Activated naive CD4-positive, alpha-beta T cell treated with anti-CD3 and anti-CD28 coated beads, Interleukin-2, amount 10 ng/mL, durations not matched to agents 7 days and 5 days (primary cell): ENCODE measurements at places on chromosomes 2 and 18.

- H3K27me3 ChIP-seq: peaks cover 57% of the 10 kb centered on the region
- H3K4me3 ChIP-seq: no peak overlapping the region
- H3K4me1 ChIP-seq: no peaks in the 10 kb centered on the region
- no peak overlapping the region for H3K27ac ChIP-seq
- no peaks in the 10 kb centered on the region for H3K36me3 ChIP-seq
- no peak for DNase-seq
These were observed 256.4 kb downstream of the BCL2 start for GRCh38 chr18:63063171-63063570.

- H3K27ac ChIP-seq: no peak overlapping the region
- no peak overlapping the region for H3K4me3 ChIP-seq
- H3K36me3 ChIP-seq: no peaks in the 10 kb centered on the region
- H3K27me3 ChIP-seq: no peaks in the 10 kb centered on the region
- no peak for DNase-seq
These were observed 677.0 kb downstream of the NYAP2 start for GRCh38 chr2:226076529-226076928.

- H3K4me1 ChIP-seq: no peaks in the 10 kb centered on the region
- no peak overlapping the region for H3K27ac ChIP-seq
- H3K36me3 ChIP-seq: no peaks in the 10 kb centered on the region
- no peaks in the 10 kb centered on the region for H3K27me3 ChIP-seq
- DNase-seq: no peak
These were observed 1953.4 kb upstream of the LRRTM1 start for GRCh38 chr2:82257796-82258555.

DNA sequence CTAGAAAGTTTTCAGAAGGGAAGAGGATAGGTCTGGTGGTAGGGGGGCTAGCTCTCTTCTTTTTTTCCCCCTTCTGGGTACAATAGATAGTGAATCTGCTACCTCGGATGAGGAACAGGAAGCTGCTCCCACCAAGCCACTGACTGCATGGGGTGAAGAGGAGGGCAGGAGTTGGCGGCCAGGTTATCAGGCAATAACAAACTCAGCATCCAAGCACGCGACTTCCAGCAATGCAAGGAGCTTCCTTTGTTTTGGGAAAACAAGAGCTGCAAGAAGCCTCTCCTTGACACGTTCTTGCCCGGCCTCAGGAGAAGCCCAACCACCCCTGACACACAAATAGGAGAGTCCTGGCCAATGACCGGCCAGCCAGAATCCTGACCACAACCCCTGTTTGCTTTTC lies 32.2 kb downstream of the NHEJ1 start:
- no peaks in the 10 kb centered on the region for H3K27me3 ChIP-seq
- DNase-seq: no peak
- H3K4me1 ChIP-seq: peaks cover 7% of the 10 kb centered on the region
- H3K27ac ChIP-seq: no peak overlapping the region
- H3K36me3 ChIP-seq: no peaks in the 10 kb centered on the region

DNA sequence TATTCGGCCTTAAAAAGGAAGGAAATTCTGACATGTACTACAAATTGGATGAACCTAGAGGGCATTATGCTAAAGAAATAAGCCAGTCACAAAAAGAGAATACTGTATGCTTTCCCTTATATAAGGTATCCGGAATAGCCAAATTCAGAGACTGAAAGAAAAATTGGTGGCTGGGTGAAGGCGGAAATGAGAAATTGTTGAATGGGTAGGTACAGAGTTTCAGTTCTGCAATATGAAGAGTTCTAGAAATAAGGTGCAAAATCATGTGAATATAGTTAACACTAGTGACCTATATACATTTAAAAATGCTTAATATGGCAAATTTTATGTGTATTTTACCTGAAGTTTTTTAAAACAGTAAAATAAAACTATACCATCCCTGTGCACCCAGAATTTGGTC lies 43.1 kb downstream of the RMP24 start:
- no peaks in the 10 kb centered on the region for H3K4me1 ChIP-seq
- no peak for DNase-seq
- no peak overlapping the region for H3K4me3 ChIP-seq
- H3K27ac ChIP-seq: no peak overlapping the region

DNA sequence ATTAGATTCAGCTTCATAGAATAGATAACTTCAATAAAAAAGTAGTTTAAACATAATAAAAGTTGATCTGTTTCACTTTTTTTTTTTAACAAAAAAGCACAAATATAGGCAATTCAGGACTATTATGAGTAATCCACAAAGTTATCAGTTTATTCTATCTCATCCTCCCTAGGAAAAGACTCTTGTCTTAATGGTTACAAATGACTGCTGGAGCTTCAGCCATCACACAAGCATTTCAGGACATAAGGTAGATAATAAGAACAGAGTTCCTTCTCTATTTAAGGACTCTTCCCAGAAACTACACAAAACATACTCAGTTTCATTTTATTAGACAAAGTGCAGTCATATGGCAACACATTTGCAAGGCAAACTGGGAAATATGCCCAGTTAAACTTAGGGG lies 357.6 kb upstream of the SETBP1 start:
- H3K27me3 ChIP-seq: no peaks in the 10 kb centered on the region
- no peak overlapping the region for H3K27ac ChIP-seq
- H3K4me1 ChIP-seq: no peaks in the 10 kb centered on the region

GRCh38 chr2:234826681-234827080 lies 125.1 kb upstream of the SH3BP4 start:
- peaks cover 3% of the 10 kb centered on the region for H3K27me3 ChIP-seq
- H3K4me1 ChIP-seq: no peaks in the 10 kb centered on the region

DNA sequence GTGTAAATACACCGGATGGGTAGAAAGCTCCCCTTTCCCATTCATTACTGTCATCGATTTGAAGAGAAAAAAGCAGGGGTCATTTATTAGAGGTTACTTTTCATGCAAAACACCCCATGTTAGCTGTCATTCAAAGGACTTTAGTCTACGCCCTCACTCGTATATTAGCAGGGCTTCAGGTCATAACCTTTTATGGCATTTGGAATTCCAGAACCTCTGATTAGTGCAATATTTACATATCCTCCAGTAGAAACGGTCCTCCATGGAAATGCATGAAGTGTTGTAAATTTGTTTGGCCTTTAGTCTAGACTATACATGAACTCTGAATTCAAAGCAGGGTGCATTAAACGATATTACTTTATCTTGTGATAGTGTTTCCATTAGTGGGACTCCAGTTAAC lies 180.5 kb downstream of the ZNF516 start:
- no peaks in the 10 kb centered on the region for H3K4me1 ChIP-seq
- no peak for DNase-seq
- no peaks in the 10 kb centered on the region for H3K36me3 ChIP-seq
- peaks cover 6% of the 10 kb centered on the region for H3K27me3 ChIP-seq
- H3K27ac ChIP-seq: no peak overlapping the region

- no peaks in the 10 kb centered on the region for H3K27me3 ChIP-seq
- H3K4me1 ChIP-seq: no peaks in the 10 kb centered on the region
These were observed 948.7 kb downstream of the TSN start for GRCh38 chr2:122704109-122704563.

DNA sequence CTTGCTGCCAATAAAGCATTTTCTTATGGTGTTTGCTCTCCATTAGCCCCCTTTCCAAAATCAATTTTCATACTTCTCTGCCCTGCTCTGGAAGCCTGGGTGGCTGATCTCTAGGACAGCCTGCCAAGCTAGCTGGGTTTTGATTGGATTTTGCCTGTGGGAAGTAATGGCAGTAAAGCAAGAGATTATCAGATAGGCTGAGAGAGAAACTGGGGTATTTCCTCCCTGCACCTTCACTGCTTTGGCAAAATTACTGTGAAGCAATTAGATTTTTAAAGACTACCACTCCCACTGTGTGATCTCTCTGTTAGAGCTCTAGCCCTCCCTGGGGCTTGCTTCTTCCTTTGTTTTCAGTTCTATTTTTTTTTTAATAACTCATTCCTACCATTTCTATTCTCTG lies 223.8 kb downstream of the DLGAP1 start:
- no peak overlapping the region for H3K4me3 ChIP-seq
- no peaks in the 10 kb centered on the region for H3K4me1 ChIP-seq
- DNase-seq: no peak
- no peaks in the 10 kb centered on the region for H3K36me3 ChIP-seq
- H3K27ac ChIP-seq: no peak overlapping the region

DNA sequence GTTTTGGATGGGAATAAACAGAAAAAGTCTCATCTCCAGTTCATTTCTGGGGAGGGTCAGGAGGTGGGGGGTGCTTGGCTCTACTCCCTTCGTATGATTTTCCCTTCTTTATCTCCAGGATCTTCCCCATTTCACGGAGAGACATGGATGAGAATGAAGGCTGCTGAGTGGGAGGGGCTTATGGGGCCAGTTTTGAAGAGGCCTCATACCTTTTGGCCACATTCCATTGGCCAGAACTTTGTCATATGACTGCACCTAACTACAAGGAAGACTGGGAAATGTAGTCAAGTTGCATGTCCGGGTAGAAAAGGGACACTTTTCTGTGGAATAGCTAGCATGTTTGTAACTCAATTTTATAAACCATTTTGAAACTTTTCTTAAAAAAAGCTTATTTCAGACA lies 117.6 kb downstream of the NEDD4L start:
- no peak for DNase-seq
- H3K36me3 ChIP-seq: no peaks in the 10 kb centered on the region
- no peak overlapping the region for H3K4me3 ChIP-seq
- no peak overlapping the region for H3K27ac ChIP-seq

GRCh38 chr18:64245126-64245861 lies 96.4 kb upstream of the LINC00305 start:
- H3K36me3 ChIP-seq: no peaks in the 10 kb centered on the region
- no peak for DNase-seq
- no peaks in the 10 kb centered on the region for H3K4me1 ChIP-seq
- no peaks in the 10 kb centered on the region for H3K27me3 ChIP-seq
- H3K4me3 ChIP-seq: no peak overlapping the region

DNA sequence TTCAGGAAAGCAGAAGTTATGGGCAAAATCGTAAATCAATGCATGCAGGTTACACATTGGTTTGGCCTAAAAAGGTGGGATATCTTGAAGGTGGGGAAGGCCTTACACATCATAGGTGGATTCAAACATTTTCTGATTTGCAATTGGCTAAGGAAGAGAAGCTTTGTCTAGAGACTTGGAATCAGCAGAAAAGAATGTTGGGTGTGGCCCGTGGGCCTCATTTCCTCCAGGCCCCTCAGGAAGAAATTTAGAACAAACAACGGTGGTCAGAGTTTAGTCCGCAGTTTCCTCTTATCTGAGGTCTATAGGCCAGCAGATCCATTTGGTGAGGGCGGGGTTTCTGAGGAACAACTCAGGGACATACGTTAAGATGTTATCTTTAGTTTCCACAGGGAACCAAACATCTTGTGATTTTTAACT lies 50.9 kb upstream of the AFF3 start:
- no peaks in the 10 kb centered on the region for H3K36me3 ChIP-seq
- H3K4me3 ChIP-seq: no peak overlapping the region
- DNase-seq: no peak
- H3K27ac ChIP-seq: no peak overlapping the region

GRCh38 chr2:157320409-157320808 lies 5.2 kb downstream of the ERMN start:
- no peaks in the 10 kb centered on the region for H3K27me3 ChIP-seq
- no peak overlapping the region for H3K27ac ChIP-seq
- H3K4me1 ChIP-seq: peaks cover 7% of the 10 kb centered on the region
- no peak for DNase-seq
- no peak overlapping the region for H3K4me3 ChIP-seq

DNA sequence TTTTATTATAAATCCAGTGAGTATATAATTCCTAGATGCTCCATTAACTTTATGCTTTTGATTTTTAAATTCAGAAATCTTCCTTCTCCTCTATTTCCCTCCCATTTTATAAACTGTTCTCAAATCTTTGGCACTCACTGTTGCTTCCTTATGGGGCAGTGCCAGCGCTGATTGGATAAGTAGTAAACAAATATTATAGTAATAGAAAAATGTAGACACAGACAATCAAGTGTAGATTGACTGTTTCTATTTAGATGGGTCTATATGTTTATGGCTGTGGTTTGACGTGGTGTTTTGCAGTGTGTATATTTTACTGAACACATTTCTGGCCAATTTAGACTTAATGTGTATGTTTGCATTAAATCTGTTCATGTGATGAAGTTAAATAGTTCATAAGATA lies 36.6 kb downstream of the LYPD6B start:
- no peak overlapping the region for H3K4me3 ChIP-seq
- no peaks in the 10 kb centered on the region for H3K36me3 ChIP-seq
- H3K27me3 ChIP-seq: peaks cover 5% of the 10 kb centered on the region
- no peak for DNase-seq
